ENCODE measurements at places on chromosomes 1 and 21. TPM values are rescaled to one million over a fixed set of nuclear protein-coding genes. Genes with fewer than 3 reads are reported as not detected.

GRCh38 chr1:152679459-152679858 is 4.4 kb downstream of the LCE2C start:
- no peak overlapping the region for H3K4me3 ChIP-seq
- peaks cover 53% of the 10 kb centered on the region for H3K27me3 ChIP-seq
- H3K4me1 ChIP-seq = no peaks in the 10 kb centered on the region
- no peak overlapping the region for H3K27ac ChIP-seq
- no peaks in the 10 kb centered on the region for H3K36me3 ChIP-seq

GRCh38 chr1:9107136-9107535 is 21.8 kb downstream of the GPR157 start:
- no peak for DNase-seq
- no peaks in the 10 kb centered on the region for H3K27me3 ChIP-seq
- H3K36me3 ChIP-seq = no peaks in the 10 kb centered on the region
- no peak overlapping the region for H3K27ac ChIP-seq
- no peak overlapping the region for H3K4me3 ChIP-seq

GRCh38 chr1:3515774-3516480 is 61.5 kb downstream of the ARHGEF16 start:
- no peaks in the 10 kb centered on the region for H3K4me1 ChIP-seq
- H3K27me3 ChIP-seq = no peaks in the 10 kb centered on the region
- no peak overlapping the region for H3K4me3 ChIP-seq
- no peaks in the 10 kb centered on the region for H3K36me3 ChIP-seq

GRCh38 chr1:186849826-186850225 is 21.1 kb downstream of the PLA2G4A start:
- H3K36me3 ChIP-seq = no peaks in the 10 kb centered on the region
- H3K4me3 ChIP-seq = no peak overlapping the region
- no peak overlapping the region for H3K27ac ChIP-seq
- peaks cover 5% of the 10 kb centered on the region for H3K4me1 ChIP-seq
- H3K27me3 ChIP-seq = no peaks in the 10 kb centered on the region
- DNase-seq = no peak

DNA sequence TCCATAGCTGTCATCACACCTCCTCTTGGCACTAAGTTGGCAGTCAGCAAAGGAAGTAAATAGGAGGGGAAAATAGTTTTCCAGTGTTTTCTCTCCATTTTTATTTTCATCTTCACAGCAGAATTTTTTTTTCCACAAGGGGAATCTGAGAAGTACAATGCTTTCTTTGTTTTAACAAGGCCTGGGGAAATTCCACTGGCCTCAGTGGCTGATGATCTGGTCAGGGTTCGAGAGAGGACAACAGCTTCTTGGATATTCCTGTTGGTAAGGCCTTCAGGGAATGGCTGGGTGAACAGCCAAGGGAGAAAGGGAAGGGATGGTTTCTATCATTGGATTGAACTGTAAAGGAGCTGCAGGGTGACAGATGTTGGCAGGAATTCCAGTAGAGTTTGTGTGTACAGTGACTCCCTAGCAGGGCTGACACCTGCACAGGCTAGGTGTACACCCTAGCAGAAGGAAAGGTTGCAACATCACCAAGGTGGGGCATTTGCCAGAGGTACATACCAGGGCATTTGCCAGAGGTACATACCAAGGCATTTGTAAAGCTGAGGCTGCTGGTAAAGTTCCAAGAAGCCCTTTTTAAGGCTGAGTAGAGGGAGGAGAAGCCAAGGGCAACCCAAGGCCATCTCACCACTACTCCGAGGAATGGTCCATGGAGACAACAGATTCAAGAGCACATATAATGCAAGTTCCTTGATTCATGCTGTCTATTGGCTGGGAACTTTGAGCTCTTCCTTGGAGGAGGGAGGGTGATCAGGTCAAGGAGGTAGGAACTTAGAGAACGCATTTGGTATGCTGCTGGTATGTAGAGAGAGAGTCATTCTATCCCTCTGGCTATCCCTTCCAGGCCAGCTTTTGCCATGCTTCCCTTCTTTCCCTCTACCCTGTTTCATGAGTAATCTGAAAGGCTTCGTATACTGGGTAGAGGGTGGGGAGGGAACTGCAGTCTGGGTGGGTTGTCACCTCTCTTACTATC is 3.1 kb downstream of the GJA5 start:
- H3K36me3 ChIP-seq = no peaks in the 10 kb centered on the region
- H3K27ac ChIP-seq = no peak overlapping the region
- H3K4me3 ChIP-seq = no peak overlapping the region
- peaks cover 2% of the 10 kb centered on the region for H3K27me3 ChIP-seq
- DNase-seq = no peak

- DNase-seq = no peak
- H3K27ac ChIP-seq = no peak overlapping the region
- H3K36me3 ChIP-seq = no peaks in the 10 kb centered on the region
- no peak overlapping the region for H3K4me3 ChIP-seq
- peaks cover 4% of the 10 kb centered on the region for H3K27me3 ChIP-seq
Measured at GRCh38 chr1:41657679-41658295, 173.3 kb upstream of the EDN2 start.

Gene KDM5B
- total RNA-seq = 92.2 TPM

Gene FMO3
- total RNA-seq = not detected

Gene OR2T2
- total RNA-seq = not detected

Gene ADORA3
- total RNA-seq = not detected

Gene GSTM3
- 2.3 TPM for total RNA-seq

Measured in natural killer cell treated with Interleukin-12 subunit alpha and Interleukin-12 subunit beta and Interleukin-15 and Interleukin-18, amount 100 ng/mL, for 72 hours (primary cell).